G401 (cell line): ENCODE measurements at places on chromosomes 4 and X.
A peak's percentile ranks its signal among the peaks of the same experiment; 100 is the strongest.

DNA sequence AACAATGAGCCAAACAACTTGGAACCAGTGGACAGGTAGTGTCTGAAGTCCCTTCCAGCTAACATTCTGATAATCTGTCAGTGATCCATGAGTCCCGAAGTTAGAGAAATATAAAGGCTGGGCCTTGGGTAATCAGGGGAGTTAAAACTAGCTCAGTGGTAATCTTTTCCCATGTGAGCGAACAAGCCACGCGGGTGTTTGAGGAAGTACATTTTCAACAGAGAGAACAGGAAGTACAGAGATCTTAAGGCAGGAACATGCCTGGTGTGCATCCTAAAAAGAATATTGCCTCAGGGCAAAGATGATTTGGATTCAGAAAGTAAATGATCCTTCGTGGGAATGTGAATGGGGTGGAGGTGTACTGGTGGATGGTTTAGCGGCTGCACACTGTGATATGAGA, 42.9 kb downstream of the FNIP2 start:
- no peak for DNase-seq

DNA sequence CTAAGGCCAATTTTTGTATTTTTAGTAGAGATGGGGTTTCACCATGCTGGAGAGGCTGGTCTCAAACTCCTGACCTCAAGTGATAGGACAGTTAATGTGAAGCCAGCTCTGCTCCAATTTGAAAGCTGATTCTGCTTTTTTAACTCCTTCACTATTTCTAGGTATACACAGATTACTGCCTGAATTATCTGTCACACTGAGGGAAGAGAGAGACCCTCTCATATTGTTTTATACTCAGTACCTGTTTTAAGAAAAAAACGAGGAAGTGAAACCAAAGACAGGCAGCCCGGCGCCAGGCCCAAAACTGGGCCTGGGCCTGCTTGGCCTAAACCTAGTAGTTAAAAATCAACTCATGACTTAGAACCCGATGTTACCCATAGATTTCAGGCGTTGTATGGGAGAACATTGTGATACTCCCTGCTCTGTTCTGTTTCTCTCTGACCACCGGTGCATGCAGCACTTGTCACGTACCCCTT, 1601.5 kb upstream of the PCDH10 start:
- no peak for DNase-seq

- no peak for DNase-seq
Measured at GRCh38 chr4:173254646-173255045, 79.5 kb downstream of the HMGB2 start.

DNA sequence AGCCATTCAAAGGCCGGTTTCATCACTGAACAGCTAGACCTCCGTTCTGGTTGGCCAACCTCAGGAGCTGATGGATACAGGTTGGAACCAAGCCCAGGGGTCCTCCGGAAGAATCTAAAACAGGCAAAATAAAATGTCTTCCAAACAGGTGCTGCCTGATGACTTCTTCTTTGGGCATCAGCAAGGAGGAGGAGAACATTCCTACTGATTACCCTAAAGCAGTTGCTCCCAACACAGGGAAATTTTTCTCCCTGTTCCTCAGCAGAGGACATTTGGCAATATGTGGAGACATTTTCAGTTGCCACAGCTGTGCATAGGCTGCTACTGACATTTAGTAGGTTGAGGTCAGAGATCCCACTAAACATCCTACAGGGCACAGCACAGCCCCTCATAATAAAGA, 319.3 kb upstream of the PPARGC1A start:
- no peak for DNase-seq

GRCh38 chrX:44280116-44280515, 63.4 kb downstream of the EFHC2 start:
- DNase-seq = no peak

GRCh38 chr4:89357787-89358186, 50.2 kb upstream of the GPRIN3 start:
- no peak for DNase-seq

DNA sequence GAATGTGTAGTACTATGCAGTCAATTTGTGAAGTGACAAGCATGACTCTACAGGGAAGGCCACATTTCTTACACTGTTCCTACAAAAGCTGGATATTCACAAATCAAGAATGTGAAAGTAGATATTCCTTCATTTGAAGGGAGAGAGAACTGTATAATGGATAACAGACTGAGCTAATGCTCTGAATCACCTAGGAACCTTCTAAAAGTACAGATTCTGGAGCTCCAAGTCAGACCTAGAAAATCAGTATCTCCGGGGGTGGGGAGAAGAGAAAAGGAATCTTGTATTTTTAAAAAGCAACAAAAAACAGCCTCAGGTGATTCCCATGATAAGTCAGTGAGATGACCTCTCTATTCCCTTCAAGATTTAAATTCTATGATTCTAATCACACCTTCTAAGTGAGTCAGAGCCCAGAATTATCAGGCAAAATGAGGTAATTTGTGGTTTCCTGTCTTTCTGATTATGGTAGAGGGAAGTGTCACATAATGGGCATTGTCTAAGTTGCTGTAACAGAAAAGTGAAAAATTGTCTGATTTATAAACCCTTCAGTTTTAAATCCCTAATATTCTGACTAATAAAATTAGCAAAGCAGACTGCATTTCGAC, 80.9 kb downstream of the IL21 start:
- no peak for DNase-seq

GRCh38 chr4:75099321-75099720, 166.4 kb downstream of the PARM1 start:
- no peak for DNase-seq

DNA sequence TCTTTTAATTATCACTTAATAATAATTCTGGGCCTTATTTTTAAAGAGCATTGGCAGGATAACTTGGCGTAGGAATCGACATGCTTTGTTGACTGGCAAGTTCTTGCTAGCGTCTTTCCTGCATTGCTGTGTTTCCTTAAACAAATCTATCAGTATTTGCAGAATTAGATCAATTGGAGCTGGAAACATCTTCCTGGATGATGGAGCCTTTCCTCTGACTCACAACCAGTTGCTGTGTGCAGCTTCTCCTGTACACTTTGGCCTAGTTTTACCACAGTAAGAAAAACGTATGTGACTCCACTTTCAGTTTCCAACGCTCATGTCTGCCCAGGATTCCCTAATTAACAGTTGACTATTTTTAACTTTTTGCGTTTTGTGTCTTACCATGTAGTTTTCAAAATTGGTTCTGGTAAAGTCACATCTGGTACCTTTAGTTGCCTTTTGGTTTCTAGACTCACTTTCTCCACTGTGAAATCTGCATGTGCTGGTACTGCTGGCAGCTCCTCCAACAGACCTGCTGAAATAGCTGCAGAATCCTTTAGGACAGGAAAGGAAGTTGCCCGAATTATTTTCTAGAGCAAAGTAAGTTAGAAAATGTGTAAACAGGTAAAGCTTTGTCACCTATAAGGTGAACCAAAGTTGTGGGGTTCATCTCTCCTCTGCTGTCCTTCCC, 553.2 kb upstream of the FAT1 start:
- no peak for DNase-seq

DNA sequence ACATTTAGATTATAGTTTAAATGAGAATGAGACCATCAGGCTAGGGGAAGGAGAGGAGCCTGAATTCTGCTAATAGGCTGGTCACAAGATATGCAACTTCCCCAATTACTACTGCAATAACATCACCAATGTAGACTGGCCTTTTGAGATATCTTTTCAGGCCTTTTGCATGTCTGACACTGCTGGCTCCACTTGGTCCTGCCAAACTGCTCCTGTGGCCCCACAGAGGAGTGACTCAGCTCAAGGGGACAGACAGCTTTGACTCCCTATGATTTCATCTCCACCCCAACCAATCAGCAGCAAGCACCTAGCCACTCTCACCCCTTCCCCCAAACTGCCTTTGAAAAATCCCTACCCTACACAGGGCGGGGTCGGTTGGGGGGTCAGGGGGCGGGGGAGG, 22.8 kb downstream of the GPRIN3 start:
- DNase-seq = no peak

DNA sequence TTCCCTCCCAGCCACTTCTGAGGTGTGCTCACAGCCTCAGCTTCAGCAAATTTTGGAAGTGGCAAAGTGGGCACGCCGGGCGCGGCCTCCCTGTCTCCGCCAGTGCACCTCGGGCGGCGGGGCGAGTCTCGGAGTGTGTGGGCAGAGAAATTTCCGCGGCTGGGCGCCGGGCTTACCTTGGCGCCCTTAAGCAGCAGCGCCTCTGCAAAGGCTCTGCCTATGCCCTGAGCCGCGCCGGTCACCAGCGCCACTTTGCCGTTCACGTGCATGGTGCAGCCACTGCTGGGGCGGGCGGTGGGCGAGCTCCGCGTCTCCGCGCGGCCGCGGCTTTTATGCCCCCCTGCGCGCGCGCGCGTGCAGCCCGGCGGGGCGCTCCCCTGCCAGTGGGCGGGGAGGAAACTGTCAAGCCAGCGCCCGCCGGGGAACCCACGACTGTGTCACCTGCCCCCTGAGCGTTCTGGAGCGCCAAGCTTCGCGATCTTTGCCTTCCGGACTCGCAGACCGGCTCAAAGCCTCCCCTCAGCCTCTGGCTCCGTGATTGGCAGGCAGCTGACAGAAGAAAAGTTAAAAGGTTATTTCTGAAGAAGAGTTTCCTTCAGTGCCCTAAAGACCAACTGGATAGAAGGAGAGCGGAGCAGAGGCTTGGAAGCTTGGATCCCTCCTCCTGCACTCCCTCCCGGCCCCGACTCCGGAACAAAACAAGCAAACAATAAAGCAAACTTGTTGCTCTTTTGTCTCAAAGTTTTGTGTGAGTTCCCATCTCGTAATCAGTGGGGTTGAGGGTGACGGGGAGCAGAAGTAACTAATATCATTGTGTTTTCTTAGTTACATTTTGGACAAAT, at the start of gene HPGD:
Gene HPGD (minus strand): TSS at position 306 of the 842 bp plus-strand sequence. CDS start 37 bp downstream, at position 269.
- DNase-seq = no peak

GRCh38 chrX:41273638-41274037, 60.3 kb upstream of the DDX3X start:
- peak; percentile 3 for DNase-seq

GRCh38 chrX:100048156-100048555, 361.9 kb downstream of the PCDH19 start:
- no peak for DNase-seq

- peak; percentile 83 for DNase-seq
Measured at GRCh38 chr4:71095141-71095540, 101.7 kb downstream of the DCK start.

DNA sequence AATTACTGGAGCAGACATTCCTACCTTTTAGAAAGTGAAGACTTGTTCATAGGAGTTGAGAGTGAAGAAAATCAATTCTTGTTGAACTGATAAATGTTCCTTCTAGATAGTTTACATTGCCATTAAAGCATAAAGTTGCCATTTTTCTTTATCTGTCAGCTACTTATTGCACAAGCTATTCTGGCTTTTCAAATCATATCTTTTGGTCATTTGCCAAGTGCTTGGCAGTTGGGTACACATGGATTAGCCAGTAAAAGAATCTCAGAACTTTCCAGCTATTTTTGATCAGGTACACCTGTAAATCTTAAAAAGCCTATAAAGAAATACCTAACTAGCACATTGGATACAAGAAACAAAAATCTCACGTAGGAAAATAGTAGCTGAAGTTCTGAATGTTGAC, 56.4 kb upstream of the PNPLA4 start:
- no peak for DNase-seq

GRCh38 chr4:67576538-67576937, 18.0 kb downstream of the STAP1 start:
- no peak for DNase-seq

- no peak for DNase-seq
Measured at GRCh38 chr4:105158837-105159236, 12.2 kb downstream of the TET2 start.

DNA sequence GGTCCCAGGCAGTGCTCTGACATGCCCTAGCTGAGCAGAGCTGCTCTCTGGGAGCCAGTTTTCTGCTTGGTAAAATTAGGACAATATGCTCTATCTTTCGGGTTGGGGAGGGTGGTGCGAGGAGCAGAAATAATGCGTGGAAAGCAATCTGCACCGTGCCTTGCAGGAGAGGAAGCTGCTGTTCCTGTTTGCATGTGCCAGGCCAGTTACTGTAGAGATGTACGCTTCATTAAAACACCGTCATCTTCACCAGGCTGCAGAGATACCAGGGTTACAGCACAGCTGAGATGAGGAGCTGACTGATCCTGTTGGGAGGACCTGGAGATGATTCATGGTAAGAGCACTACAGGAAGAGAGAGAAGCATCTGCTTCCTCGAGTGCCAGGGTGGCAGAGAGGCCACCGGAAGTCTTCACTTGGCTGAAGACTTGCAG, 29.5 kb upstream of the IRF2 start:
- DNase-seq = peak; percentile 86

- no peak for DNase-seq
Measured at GRCh38 chrX:101999644-102000539, 68.1 kb upstream of the ZMAT1 start.

GRCh38 chr4:87029356-87029755, 94.5 kb downstream of the AFF1 start:
- DNase-seq = no peak

GRCh38 chr4:178165251-178165950, 723.2 kb upstream of the AGA start:
- DNase-seq = no peak

DNA sequence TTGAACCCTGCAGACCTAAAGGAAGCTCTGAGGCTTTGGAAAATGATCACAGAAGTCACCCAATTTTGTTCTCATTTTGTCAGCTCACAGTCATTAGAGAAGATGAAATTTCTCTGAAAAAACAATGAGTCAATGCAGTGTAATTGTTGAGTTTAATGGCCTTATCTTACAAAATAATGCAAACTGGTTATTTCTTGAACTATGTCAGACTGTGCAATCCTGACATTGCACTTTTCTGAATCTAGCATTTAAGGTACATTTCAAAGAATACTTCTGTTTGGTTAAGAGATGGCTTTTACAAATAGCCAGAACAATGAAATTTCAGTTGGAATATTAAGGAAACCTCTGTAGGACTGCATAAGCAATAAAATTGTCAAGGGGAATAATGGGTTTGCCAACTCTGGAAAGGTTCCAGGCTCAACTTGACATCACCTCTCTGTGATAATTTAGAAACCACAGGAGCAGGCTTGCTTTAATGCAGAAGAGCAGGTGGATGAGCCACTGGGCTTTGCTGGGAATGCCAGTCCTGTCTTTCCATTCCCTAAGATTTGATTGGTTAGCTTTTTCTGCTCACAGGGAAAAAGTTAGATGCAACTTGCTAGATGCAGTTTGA, 222.8 kb downstream of the FRMPD4 start:
- DNase-seq = no peak

DNA sequence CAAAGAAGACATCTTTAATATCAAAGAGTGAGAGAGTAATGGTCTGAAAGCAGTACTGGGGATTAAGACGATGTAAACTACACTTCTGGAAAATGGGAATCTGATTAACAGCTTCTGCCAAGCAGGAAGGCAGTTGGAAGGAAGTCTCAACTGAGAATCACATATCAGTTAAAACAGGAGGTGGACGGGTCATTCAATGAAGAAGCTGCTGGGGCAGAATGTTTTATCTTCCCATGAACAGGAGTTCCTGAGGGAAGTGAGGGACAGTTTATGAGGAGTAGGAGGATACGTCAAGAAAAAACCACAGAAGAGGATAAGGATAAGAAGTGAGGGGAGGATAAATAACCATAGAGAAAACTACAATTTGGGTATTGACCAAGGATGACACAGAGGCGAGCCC, 38.7 kb upstream of the MAGEA10 start:
- no peak for DNase-seq

- no peak for DNase-seq
Measured at GRCh38 chrX:154374313-154375155, at the start of gene FLNA. FLNA (minus strand) TSS chrX:154374634; CDS start chrX:154371245, 3,389 bp downstream.

- DNase-seq = peak; percentile 90
Measured at GRCh38 chr4:2843263-2843940, at the start of gene ADD1. ADD1 (plus strand) TSS chr4:2843844; CDS start chr4:2875916, 32,072 bp downstream.

GRCh38 chr4:105061731-105062130, 84.9 kb upstream of the TET2 start:
- no peak for DNase-seq

GRCh38 chr4:173167758-173168395, 734 bp upstream of the GALNT7 start:
- DNase-seq = peak; percentile 67

GRCh38 chrX:149010013-149010852, 494.9 kb downstream of the IDS start:
- no peak for DNase-seq
